CD4-positive, alpha-beta T cell treated with Interleukin-17A for 1 hour (primary cell): ENCODE measurements at places on chromosomes 6 and 20.

DNA sequence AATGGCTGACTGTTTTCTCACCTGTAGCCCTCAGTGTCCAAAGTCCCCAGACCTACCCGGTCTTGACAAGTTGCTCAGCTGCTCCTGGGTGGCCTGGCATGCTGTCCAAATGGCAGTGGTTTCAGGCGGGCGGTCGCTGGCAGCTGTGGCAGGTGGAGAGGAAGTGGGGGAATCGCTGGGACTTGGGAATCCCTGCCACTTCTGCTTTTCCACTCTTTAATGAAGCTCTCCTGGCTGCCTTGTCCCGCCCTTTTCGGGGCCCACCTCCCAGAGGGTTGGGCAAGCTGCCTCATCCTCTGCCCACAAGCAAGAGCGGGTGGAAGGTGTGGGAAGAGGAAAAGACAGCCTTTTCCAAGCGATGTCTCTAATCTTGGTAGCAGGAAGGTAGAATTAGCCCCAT is at the start of gene OCSTAMP:
Gene OCSTAMP (minus strand): TSS at position 194 of the 400 bp plus-strand sequence. CDS start 94 bp downstream, at position 100.
- DNase-seq = no peak

- no peak for DNase-seq
These were observed 4.9 kb downstream of the GCM1 start for GRCh38 chr6:53143710-53144109.

DNA sequence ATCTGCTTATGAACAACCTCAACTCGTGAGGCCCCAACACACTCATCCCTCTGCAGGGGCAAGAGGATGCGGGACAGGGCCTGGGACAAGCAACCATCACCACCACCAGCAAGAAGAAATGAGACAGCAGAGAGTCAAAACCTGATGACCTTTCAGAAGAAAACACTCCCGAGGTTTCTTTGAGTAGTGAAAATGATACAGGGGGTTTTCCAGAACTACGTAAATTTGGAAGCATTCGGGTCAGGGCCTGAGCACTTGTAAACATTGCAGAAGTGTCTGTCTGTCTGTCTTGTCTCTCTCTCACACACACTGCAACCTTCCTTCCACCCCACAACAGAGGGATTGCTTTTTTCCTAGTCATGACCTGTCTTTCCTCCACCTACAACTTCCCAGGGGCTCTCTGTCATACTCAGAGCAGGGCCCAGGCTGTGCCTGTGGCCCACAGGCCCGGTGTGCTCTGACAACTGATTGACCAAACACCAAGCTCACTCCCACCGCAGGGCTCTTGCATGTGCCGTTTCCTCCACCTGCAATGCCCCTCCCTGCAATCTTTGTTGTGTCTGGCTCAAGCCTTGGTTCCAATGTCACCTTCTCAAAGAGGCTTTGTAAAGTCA is 90.9 kb downstream of the BMP7 start:
- no peak for DNase-seq

DNA sequence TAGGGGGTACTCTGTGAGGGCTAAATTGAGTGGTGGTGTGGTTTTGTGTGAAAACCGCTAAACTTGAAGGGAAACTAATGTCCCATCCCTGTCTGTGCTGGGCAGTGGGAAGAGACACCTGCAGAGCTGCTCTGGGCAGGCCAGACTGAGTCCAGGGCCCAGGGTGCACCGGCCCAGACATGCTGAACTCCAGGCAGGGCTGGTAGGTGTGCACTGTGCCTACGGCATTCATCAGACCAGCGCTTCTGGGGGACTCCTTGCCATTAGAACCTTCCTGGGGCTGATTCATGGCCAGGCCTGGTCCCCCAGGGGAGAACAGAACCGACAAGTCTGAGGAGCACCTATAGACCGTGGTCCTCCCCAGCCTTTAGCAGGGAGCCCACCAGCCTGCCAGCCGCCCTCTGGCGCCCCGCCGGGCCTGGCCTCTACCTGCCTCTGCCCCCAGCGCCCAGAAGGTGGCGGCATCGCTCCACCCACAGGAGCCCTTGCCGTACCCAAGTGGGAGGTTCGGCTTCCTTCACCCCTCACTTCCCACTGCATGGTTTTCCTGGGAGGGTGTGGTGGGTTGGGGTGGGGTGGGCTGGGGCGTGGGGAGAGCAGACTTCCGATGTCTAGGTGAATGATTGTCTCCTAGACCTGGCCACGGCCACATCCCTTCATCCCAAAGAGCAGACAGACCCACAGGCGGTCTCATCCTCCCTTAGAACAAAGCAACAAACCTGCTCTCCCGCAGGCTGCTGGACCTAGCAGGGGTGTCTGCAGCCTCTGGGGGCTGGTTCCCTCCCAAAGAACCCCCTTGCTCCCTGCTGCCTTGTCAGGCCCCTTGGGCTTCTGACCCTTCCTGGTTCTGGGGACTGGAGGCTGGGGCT is 15.5 kb downstream of the CCDC167 start:
- peak; percentile 78 for DNase-seq

GRCh38 chr6:119267126-119267905 is 82.2 kb downstream of the MAN1A1 start:
- peak; percentile 14 for DNase-seq

GRCh38 chr20:2398449-2398848 is 17.7 kb downstream of the TGM6 start:
- DNase-seq = no peak

- DNase-seq = peak; percentile 47
These were observed at the start of gene HDDC2 for GRCh38 chr6:125301435-125302391. Gene HDDC2 (minus strand): TSS chr6:125301967. CDS start chr6:125301932, 35 bp downstream.

- no peak for DNase-seq
These were observed 26.3 kb upstream of the TRAF3IP2 start for GRCh38 chr6:111631903-111632460.

GRCh38 chr6:138654715-138655634 is 118.6 kb upstream of the CCDC28A start:
- no peak for DNase-seq

DNA sequence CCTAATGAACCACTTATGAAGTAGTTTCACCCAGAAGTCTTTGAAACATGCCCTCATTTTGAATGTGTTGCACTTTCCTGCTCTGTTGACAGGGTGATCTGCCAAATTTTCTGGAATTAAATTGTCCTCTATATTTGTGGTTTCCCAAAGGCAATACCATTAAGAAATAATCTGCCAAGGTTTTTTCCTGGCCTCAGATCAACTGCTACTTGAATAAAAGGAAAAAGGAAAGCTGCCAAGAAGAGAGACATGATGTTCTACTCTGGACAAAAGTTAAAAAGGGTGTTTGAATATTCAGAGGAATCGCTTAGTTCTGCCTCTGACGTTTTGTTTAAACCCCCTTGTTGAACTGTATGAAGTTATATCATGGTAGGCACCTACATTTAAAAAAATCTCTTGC is 37.4 kb upstream of the ARMH2 start:
- no peak for DNase-seq

GRCh38 chr6:53322188-53323029 is 26.3 kb downstream of the ELOVL5 start:
- no peak for DNase-seq
